Stimulated activated CD4-positive, alpha-beta T cell treated with anti-CD3 and anti-CD28 coated beads, TNF-alpha, amount 100 ng/mL, for 4 hours (primary cell): ENCODE measurements at places on chromosomes 1 and 21.

DNA sequence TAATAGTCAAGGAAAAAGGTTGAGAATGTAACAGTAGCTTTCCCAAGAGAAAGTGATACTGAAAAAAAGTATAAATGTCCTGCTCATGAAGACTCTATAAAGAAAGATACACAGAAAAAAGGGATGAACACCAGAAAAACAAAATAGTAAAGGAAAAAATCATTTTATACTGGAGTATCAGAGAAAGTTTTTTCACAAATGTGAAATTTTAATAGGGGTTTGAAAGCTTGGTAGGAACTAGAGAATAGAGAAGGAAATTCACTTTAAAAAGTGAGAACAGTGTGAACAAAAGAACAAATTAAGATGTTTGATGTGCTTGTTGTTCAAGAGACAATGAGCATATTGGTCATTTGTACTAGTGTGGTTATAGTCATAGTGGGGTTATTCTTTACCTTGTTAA, 25.6 kb downstream of the UCHL5 start:
- DNase-seq, result no peak

DNA sequence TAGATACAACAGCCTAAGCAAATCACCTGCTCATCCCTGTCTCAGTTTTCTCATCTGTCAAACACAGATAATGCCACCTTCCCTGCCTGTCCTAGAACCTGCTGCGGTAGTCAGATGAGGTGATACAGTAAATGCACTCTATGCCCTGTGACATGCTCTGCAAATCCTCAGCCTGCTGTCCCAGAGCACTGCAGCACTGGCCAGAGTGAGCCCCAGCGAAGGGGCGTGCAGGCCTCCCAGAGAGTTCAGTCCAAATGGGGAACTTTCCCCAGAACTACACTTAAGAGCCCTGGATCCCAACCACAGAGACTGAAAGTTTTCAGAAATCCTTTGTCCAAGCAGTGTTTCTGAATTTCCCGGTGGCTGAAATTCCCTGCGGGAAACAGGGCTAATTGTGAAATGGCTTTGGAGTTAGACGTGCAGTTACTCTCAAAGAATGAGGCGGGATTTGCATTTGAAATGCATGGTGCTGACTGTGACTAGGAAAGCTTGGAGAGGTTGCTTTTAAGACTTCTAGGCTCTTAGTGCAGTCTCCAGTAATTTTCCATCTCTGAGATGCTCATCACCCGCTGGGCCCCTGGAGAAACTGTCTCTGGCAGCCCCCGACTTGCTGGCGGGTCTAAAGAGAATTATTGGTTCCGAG, 206.5 kb upstream of the AJAP1 start:
- no peak for DNase-seq

DNA sequence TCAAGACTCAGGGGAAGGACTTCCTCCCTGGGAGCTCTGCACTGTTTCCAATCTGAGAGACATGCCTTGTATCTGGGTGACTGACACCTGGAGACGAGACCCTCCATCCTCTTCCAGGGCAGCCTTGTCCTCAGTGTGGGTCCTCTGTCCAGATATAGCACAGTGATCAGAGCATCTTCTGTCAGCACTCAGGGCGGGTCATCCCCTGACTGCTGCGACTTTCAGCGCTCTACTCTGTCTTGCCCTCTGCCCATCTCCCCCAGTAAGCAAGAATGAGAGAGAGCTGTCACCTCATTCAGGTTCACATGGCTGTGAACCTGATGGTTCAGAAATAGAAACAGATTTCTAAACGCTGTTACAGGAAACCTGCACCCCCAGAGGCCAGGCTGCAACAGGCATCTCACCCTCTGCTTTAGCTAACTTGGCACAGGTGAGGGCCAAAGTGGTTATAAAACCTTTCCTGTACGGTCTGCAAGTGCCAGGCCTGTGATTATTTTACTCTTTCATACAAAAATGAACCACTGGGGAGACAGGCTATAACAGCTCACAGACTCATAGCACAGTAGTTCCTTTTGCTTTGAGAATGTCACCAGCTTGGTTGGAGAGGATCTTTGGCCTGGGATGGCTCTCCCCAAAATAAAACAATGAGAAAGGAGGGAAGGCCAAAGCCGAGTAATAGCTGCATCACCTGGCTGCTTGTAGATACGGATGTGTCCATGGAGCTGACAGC, 11.4 kb upstream of the TENT5C start:
- no peak for DNase-seq

DNA sequence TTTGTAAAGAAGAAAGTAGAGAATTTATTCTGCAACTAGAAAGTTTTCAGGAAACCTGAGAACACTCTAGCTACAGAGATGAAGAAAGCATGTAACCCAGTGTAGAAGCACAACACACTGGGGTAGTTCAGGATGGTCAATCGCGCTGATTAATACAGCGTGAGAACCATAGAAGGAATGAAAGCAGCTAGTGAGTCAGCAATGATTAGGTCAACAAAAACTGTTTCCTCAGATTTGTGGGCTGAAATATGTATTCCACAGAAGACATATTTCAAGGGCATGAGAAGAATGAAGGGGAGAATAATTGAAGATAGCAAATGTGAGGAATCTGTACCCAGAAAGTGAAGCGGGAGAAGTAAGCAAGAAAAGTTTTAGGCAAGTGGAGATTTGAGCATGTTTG, 97.8 kb upstream of the ADGRL2 start:
- DNase-seq, result no peak

GRCh38 chr1:47399138-47399845, 16.8 kb upstream of the FOXE3 start:
- DNase-seq, result no peak

DNA sequence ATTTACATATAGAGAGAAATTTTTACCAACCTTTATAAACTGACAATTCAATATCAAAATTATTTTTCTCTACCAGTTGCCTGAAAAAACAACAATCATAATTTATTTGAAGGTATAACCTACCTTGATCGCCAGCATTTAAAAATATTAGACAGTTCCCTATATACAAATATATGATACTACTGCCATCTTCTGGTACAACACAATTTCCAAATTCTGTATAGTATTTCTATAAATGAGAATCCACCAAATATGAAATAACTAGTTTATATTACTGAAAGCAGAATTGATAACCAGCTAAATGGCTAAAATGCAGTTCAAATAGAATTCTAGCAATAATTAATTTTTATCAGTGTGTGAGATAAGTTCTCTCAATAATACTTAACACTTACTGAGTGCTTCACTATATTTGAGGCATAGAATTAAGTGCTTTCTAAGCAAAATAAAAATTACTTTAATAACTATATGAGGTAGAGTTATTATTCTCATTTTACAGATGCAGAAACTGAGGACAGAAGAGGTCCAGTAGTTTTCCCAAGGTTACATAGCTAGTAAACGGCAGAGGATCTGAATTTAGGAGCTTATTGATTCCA, 75.6 kb downstream of the PIGK start:
- no peak for DNase-seq

DNA sequence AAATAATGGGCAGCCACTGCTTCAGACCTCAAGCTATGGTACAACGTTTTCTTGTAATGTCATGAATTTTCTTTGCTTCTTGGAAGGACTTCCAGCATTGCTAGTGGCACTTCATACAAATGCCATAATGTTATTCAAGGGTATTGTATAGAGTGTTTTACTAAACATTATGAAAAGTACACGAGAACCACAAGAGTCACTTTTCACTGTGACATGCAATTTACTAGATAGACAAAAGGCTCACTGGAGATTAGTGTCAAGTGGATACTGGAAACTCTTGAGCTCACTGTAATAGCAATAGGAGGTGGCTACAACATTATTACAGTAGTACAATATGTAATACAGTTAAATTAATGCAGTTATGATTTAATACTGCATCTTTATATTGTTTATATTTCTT, 5.3 kb upstream of the OLFM3 start:
- DNase-seq, result no peak

DNA sequence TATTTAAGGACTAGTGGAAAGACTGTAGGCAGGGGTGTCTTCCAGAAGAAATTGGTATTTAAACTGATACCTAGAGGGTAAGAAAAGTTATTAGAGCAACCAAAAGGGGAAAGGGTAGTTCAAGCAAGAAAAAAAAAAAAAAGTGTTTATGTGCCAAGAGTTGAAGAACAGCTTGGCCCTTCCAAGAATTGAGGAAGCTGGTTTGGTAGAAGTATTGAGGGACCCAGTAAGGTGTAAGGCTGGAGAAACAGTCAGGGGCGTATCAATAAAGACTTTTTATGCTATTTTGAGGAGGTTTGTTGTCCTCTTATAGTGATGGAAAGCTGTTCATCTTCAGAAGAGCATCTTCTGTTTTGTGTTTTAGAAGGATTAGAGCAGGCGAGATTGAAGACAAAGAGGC, 108.3 kb downstream of the PTPRC start:
- no peak for DNase-seq

GRCh38 chr1:11229203-11229602, 33.1 kb downstream of the MTOR start:
- no peak for DNase-seq

DNA sequence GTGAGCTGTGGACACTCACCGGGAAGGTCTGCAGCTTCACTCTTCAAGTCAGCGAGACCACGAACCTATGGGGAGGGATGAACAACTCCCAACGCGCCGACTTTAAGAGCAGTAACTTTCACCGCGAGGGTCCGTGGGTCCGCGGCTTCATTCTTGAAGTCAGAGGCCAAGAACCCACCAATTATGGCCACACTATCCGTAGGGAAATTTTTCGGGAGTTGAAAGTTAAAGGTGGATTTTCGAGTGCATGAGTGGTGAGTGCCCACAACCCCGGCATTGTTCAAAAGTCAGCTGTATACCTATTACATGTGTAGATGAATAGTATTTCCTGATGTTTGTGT, 19.7 kb downstream of the EXOC8 start:
- DNase-seq, result no peak

DNA sequence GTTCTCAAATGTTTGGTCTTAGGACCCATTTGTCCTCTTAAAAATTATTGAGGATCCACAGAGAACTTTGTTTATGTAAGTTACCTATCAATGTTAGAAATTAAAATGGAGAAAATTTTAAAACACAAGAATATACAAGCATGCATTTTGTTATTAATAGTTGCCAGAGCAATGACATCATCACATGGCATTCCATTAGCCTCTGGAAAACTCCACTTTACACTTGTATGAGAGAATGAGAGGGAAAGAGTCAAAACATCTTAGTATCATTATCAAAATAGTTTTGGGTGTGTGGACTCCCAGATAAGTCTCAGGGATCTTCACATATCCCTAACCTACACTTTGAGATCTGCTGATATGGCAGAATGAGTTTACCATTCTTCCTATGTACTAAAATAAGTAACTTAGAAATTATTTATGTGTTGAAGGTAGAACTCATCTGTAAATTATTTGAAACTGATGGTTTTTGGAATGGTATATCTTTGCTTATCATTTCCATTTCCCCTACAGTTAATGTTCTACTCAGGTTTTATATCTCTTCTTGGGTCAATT, 48.8 kb downstream of the RNF220 start:
- DNase-seq, result no peak

DNA sequence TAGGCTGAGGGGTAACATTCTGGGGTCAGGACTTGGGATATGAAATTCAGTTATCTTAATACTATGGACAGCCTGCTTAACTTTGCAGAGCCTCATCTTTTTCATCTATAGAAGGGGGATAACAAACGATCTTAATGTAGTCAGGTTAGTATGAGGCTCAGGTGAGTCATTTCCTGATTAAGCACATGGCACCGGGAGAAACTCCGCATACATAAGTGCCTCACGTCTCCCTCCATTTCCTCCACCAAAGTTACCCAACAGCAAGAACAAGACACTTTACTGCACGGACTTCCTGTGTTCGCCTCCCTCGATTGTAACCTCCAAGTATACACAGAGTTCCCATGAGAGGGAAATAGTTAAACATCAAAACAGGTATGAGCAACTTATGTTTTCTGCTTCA, 112.7 kb upstream of the COA6 start:
- no peak for DNase-seq

DNA sequence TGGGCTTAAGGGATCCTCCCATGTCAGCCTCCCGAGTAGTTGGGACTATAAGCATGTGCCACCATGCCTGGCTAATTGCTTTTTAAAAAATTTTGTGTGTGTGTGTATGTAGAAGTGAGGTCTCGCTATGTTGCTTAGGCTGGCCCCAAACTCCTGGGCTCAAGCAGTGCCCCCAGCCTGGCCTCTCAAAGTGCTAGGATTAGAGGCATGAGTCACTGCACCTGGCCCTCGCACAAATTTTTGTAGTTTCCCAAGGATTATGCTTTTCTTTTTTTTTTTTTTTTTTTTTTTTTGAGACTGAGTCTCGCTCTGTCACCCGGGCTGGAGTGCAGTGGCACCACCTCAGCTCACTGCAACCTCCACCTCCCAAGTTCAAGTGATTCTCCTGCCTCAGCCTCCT, 144.4 kb upstream of the HNRNPU start:
- DNase-seq, result no peak

GRCh38 chr1:55993646-55994318, 585.6 kb downstream of the PLPP3 start:
- DNase-seq, result no peak

DNA sequence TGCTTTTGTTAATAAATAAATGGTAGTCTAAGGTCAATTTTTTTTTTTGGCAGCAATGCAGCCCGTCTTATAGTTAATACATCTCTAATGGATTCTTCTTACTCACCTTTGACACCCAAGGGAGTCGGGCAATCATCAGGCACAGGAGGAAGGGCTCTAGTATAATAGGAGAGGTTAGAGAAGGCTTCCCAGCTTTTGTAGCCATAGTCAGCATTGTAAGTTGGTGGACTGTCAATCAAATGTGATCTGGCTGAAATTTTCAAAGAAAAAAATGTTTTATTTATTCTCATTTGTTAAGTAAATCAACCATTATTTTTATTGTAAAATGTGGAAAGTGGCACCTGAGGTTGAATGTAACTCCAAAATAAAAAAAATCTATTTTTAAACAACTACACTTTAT, 2.1 kb downstream of the PTGS2 start:
- DNase-seq, result no peak

GRCh38 chr1:200029035-200029821, 1.7 kb downstream of the NR5A2 start:
- DNase-seq, result no peak

- DNase-seq, result no peak
Observed at GRCh38 chr1:53643041-53643880, 95.7 kb downstream of the GLIS1 start.

DNA sequence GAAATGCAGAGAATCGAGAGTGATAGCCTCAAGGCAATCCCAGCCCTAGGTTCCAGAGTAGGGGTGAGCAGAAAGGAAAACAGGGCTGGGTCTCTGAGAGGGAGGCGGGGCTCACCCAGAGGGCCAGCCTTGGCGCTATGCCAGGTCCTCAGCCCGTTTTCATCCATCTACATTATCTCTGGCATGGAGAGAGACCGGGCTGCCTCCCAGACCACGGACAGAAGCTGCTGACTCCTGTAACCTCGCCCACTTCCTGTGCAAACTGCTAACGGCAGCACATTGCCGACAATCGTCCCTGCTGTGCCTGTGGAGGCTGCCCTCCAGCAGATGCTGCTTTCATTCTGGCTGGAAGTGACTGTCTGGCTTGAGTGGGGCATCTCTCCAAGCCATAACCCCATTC, 569.1 kb downstream of the NPHP4 start:
- DNase-seq, result no peak
